ENCODE measurements at places on chromosomes 16 and 17.

DNA sequence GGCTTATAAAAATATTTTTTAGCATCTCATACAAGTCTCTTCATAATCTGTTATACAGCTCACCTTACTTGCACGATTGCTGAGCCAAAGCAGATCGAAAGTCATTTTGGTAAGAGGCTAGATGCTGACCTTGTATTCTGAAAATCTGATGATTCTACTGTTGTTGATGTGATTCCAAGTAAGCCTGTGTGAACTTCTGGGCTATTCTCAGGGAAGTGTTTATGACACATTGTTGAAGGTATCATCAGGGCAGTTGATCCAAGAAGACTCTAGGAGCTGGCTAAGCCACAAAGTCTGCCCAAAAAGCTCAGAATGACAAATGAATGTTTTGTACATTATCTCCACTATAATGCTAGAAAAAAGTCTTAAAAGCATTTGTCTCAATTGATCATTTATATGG, 16.0 kb downstream of the OMG start:
- DNase-seq: no peak

GRCh38 chr16:73172241-73172972, 124.5 kb upstream of the ZFHX3 start:
- peak; percentile 98 for DNase-seq

DNA sequence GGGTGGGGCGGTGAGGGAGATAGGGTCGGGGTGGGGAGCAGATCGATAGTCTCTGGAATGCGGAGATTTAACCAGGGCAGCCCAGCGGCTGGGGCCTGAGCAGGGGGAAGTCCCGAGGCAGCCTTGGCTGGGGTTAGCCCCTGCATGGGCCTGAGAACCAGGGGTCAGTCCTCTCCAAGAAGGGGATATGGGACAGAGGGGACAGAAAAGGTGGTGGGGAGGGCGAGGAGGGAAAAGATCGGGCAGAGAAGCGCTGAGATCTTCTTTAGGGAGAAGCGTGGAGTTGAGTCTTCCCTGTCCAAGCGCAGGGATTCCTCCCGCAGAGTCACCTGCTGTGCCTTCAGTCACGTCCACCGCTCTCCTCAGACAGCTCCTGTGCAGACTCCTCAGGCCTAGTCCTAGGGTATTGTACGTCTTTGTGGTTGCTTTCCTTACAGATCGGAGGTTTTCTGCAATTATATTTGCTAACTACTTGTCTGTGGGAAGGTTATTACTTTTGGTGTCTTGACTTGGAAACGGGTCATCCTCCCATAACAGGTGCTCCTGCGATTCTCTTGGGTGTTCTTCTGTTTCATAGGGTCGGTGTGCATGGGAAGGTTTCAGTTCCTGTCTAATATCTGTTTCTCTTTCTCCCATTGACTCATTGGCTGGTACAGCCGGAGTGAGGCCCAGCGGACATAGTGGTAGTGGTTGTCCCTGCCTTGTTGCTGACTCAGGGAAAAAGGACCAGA, 952 bp downstream of the CD300A start:
- DNase-seq: no peak

DNA sequence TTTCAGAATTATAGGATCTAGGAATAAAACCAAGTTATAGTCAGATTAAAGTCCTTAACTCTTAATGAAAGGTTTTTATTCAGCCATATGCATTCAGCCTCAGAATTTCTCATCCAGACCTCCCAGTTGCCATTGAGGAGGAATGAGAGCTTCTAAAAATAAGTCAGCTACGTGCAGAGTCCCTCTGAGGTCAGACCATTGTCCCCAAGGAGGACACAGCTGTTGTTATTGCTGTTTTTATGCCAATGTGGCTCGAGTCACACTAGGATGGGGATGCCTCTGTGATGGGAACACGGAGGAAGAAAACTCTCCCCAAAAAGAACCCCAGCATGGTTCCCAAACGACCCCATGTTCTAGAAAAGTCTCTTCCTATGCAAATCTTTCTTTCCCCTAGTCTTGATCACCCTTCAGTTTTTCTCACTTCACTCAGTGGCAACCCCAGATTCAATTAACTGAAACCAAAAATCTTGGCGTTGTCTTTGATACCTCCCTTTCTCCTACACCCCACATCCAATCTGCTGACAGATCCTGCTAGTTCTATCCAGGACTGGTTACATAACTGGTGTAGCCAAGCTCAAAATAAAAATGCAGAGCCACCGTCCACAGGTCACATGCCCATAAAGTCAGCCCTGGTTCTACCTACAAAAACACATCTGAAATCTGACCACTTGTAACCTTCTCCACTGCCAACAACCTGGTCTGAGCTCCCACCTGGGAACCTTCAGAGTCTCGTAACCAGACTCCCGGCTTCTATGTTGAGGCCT, 138.2 kb upstream of the ERCC4 start:
- no peak for DNase-seq

GRCh38 chr16:73171380-73171779, 123.5 kb upstream of the ZFHX3 start:
- no peak for DNase-seq

- DNase-seq: no peak
These were observed 501.6 kb upstream of the PSMD7 start for GRCh38 chr16:73794994-73795393.

- no peak for DNase-seq
These were observed 35.2 kb downstream of the TMEM186 start for GRCh38 chr16:8762254-8762653.

- DNase-seq: peak; percentile 80
These were observed at the start of gene SHCBP1 for GRCh38 chr16:46621006-46621933. Gene SHCBP1, minus strand, starts transcription at chr16:46621379. Its CDS starts 20 bp downstream, at chr16:46621359.

DNA sequence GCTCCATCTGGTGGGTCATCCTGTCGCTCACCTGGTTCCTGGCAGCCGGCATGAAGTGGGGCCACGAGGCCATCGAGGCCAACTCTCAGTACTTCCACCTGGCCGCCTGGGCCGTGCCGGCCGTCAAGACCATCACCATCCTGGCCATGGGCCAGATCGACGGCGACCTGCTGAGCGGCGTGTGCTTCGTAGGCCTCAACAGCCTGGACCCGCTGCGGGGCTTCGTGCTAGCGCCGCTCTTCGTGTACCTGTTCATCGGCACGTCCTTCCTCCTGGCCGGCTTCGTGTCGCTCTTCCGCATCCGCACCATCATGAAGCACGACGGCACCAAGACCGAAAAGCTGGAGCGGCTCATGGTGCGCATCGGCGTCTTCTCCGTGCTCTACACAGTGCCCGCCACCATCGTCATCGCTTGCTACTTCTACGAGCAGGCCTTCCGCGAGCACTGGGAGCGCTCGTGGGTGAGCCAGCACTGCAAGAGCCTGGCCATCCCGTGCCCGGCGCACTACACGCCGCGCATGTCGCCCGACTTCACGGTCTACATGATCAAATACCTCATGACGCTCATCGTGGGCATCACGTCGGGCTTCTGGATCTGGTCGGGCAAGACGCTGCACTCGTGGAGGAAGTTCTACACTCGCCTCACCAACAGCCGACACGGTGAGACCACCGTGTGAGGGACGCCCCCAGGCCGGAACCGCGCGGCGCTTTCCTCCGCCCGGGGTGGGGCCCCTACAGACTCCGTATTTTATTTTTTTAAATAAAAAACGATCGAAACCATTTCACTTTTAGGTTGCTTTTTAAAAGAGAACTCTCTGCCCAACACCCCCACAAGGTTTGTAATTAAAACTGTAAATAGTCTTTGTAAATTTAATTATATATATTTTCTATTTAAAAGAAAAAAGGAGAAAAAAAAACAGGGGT, 1.7 kb downstream of the FZD2 start:
- no peak for DNase-seq

DNA sequence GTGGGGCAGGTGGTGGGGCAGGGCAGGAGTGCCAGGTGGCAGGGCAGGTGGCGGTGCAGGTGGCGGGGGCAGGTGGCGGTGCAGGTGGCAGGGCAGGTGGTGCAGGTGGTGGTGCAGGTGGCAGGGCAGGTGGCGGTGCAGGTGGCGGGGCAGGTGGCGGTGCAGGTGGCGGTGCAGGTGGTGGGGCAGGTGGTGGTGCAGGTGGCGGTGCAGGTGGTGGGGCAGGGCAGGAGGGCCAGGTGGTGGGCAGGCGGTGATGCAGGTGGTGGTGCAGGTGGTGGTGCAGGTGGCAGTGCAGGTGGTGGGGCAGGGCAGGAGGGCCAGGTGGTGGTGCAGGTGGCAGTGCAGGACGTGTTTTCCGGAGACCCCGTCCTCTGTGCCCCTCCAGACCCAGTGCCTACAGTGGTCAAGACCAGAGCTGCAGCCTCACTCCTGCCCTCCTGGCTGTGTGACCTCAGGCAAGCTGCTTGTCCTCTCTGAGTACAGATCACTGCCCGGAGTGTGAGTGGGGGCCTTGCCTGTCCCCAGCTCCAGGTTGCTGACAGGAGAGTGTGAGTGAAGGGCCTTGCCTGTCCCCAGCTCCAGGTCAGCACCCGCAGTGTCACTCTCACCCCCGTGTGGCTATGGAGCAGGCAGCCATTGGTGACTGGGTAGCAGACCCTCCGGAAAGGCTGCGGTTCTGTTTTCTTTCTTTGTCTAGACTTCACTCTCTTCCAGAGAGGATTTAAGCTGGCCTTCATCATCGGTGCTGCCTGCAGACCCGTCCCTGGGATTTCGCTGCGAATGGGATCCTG, 16.1 kb upstream of the NPTX1 start:
- DNase-seq: no peak

- no peak for DNase-seq
These were observed 23.7 kb downstream of the ALOX15 start for GRCh38 chr17:4617590-4618351.

DNA sequence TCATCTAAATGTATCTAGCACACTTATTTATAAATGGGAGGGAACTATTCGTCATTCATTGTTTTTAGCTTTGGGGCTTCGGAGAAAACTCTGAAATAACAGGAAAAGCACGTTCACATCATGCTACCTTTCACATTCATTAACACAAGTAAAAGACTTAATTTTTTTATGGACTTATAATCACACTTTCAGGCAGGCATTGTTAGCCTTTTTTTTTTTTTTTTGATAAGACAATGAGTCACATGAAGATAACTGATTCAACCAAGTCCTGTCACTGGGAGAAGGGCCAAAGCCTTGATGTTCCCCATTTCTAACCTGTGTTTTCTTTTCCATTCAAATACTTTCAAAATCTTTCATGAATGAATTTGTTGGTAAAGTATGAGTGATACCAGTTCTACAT, 631.3 kb upstream of the CA10 start:
- DNase-seq: no peak

DNA sequence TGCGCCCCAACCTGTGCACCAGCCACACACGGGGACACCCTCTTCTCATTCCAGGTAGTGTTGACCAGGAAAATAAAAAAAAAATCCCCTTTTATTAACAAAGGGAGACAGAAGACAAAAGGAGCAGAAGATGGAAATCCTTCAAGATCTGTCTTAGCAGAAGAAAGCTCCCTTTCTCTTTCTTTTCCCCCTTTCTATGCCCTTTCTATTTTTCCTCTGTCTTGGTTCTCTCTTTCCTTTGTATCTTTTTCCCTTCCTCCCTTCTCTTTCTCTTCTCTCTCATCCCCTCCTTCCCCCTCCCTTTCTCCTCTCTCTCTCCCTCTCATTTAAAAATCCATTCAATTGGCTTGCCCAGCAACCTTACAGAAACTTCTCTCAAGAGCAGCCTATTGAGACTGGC, 254.1 kb upstream of the ZFHX3 start:
- no peak for DNase-seq

DNA sequence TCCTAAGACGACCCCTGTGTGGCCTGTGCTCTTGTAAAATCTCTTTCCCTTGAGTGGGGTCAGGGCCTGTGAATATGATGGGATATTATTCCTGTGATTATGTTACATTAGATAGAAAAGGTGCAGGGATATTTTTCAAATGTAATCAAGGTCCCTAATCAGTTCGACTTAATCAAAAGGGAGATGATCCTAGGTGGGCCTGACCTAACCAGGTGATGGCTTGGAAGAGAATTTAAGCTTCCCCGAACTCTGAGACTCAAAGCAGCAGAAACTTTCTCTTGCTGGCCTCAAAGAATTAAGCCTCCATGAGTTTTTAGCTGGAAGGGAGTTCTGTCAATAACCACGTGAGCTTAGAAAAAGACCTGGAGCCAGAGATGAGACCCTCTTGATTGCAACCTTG, 124.7 kb downstream of the MAF start:
- no peak for DNase-seq

- DNase-seq: no peak
These were observed 46.1 kb downstream of the ANKRD11 start for GRCh38 chr16:89444151-89444723.

DNA sequence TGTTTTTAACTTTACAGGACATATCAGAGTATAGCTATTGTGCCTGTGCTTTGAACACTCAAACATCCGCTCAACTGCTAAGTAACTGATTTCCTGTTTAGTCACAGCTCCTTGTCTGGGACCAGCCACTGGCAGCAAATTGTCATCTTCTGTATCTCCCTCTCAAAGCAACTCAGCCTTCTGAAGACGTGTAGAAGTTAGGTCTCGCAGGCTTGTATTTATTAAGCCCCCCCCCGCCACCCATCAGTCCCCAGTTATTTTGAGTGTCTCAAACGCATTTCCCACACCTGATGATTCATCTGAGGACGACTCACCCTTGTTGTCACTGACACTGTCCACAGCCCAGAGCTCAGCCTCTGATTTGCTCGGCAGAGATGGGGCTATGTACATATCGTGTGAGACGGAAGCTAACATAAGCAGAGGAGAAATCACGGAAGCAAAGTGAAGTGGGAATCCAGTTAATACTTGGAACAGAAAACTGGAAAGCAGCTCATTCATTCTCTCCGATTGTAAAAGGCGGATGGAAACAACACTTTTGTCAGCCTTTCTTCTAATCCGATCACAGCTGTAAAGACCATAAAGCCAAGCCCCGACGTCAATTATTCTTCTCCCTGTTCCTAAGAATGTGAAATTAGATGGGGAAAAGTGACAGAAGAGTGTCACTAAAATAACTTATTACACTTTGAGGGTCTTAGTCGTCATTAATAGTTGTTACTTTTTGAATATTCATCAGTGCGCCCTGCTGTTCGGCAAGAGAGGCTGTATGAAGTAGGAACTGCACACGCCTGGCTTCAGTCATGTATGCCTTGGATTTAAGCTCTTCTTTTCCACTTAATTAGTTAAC, 64.2 kb downstream of the PITPNC1 start:
- no peak for DNase-seq

- DNase-seq: no peak
These were observed 19.1 kb downstream of the WIPI1 start for GRCh38 chr17:68437979-68438822.

DNA sequence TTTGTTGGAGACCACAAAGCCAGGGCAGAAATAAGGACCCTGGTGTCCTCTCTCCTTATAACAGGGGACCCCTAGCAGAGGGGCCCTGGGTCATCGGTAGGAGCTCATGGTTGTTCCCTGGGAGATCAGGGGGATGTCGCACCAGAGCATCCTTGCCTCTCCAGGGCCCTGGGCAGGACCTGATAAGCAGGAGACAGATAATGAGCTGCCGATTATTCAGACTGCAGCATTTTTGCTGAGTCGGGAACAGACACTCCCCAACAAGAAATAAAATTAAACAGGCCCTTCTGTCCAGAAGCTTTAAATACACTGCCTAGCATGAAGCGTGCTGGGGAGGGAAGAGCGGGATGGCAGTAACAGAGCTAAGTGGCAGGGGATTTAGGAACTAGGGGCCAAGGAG, 15.4 kb upstream of the GFAP start:
- DNase-seq: no peak
